ENCODE measurements at places on chromosomes 3 and 15.

- no peak for DNase-seq
Measured at GRCh38 chr15:59367022-59367451, 5.6 kb downstream of the MYO1E start.

DNA sequence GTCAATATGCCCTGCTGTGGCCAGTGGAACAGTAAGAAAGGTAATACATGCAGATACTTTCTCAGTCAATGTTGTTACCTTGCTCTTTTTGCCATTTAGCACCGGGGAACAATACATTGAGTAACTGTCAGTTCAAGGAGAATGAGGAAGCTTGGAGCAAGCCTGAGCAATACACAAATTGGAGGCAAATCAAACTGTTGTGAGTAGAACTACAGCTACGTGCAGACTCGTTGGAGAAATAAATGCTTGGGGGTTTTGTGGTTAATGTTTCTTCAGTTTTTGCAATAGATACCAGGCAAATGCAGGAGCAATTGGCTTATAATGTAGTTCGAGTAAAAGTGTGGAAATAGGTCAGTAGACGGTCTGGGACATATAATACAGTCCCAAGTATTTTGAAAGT lies 587.3 kb upstream of the ROBO1 start:
- DNase-seq: no peak

GRCh38 chr15:87902772-87903426 lies 353.6 kb downstream of the NTRK3 start:
- no peak for DNase-seq

DNA sequence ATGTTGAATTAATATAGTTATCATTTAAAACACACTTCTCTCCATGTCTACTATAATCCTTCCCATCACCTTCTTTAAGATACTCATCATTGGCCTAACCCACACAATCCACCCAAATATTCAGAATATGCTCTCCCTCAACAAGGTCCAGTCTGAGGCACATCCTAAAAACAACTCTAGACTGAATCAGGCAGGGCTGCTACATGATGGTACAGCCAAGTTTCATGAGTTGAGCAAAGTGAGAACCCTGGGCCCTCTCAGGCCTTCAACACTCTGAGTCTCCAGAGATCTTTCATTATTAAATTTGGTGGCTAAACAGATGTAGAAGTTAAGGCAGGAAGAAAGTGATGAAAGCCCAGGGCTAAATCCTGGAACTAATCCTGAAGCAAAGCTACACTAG lies 16.2 kb downstream of the ZNF148 start:
- DNase-seq: no peak

- no peak for DNase-seq
Measured at GRCh38 chr3:29447946-29448627, 167.2 kb downstream of the RBMS3 start.

DNA sequence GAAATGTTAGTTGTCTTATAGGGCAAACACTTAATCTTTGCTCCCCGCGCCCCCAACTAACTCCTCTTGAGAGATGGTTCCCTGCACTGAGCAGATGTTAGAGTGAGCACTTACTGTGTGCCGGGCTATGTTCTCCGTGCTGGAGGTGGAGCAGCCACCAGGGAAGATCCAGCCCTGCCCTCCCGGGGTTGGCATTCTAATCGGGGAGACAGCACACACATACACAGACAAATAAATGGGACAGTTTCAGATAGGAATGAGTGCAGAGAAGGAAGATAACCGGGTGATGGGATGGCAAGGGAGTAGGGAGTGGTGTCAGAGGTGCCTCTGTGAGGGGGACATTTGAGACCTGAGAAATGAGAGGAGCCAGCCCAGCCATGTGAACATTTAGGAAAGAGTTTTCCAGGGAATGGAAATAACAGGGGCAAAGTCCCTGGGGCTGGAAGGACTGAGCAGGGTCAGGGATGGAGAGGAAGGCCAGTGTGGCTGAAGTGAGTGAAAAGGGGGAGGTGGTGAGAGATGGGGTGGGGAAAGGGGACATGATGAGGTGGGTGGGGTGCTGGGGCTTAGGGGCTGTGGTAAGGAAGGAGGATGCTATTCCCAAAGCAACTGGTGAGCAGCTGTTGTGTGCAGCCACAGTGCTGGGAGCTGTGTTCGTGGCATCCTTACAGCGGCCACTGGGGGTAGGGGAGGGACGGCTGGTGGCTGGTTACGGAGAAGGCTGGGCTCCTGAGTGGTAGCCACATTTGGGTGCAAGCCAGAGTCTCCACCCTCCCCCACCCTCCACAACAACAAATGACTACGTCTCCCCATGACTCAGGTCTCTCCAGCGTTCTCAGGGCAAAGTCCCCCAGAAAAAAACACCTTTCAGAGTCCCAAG lies 15.4 kb upstream of the FGD5 start:
- no peak for DNase-seq
